ENCODE measurements at places on chromosomes 6 and 20.

GRCh38 chr6:13733178-13733887, 21.7 kb upstream of the RANBP9 start:
- DNase-seq = peak; percentile 95

GRCh38 chr20:36493801-36494114, 47.6 kb upstream of the MYL9 start:
- DNase-seq = no peak

- DNase-seq = no peak
Measured at GRCh38 chr6:52574709-52575501, 2.0 kb downstream of the TRAM2 start.

GRCh38 chr20:57570920-57571319, 10.0 kb downstream of the PCK1 start:
- no peak for DNase-seq

DNA sequence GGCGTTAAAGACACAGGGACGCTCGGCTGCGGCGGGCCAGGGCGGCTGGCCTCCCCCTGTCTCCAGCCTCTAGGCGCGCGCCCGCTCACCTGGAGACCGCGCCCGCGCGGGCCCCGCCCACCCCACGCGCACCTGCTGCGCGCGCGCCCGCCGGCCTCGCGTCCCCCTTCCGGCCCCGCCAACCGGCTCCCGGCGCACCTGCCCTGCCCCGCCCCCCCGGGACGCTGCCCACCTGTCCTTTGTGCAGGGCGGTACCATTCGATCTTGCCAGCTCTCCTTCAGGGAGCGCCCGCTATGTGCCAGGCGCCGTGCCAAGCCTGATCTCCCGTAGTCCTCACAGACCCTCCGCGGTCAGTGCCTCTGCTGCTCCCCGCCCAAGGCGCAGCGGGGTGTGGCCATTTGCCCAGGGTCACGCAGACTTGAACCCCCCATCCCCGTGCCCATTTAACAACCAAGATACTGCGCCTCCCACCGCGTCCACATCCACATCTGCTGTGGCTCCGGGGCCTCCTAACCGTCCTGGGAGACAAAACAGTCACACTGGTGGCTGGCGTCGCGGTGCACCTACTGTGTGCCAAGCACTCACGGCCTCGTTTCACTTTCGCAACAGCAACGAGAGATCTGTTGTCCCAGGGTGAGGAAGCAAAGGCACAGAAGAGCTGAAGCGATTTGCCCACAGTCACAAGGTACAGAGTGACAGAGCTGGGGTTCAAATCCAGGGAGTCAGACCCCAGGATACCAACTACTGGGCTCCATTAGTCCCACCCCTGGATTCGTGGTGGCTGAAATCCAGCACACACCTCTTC, 48.1 kb downstream of the NOL4L start:
- no peak for DNase-seq

- no peak for DNase-seq
Measured at GRCh38 chr6:7526755-7527154, 14.7 kb upstream of the DSP start.

GRCh38 chr6:296151-297122, 4.2 kb downstream of the DUSP22 start:
- DNase-seq = peak; percentile 15

GRCh38 chr6:157272866-157273755, 50.2 kb downstream of the TMEM242 start:
- no peak for DNase-seq

DNA sequence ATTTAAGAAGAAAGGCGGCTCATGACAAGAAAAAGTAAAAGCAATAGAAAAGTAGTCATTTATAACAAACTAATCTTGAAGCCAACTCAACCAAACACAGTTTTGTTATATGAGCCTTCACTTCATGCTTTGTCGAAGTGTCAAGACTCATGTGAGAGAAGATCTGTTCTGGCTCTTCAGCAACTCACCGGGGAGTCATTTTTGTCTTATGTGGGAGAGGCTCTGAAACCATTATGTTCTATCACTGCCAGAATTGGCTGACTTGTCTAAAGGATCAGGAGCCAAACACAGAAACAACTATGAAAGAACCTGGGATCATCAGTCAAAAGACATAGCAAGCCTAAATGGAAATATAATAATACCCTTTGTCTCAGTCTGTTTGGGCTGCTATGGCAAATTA, 105.2 kb downstream of the CDK19 start:
- DNase-seq = no peak

DNA sequence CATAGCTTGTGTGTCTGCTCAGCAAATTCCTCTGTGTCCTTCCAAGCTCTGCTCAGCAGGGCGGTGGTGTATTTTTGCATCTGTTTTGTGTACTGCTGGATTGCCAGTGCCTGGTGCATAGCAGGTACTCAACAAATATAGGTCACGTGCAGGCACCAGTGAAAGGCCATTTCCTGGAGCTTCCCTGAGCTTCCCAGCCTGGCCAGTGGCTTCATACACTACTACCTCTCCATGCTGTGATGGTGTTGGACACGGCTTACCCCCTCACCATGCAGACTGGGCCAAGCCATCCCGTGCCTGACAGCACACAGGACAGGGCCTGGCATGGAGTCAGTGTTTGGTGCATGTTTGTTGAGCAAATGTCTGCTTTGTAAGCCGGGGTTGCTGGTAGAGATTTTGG, 7.7 kb upstream of the PHACTR3 start:
- no peak for DNase-seq

DNA sequence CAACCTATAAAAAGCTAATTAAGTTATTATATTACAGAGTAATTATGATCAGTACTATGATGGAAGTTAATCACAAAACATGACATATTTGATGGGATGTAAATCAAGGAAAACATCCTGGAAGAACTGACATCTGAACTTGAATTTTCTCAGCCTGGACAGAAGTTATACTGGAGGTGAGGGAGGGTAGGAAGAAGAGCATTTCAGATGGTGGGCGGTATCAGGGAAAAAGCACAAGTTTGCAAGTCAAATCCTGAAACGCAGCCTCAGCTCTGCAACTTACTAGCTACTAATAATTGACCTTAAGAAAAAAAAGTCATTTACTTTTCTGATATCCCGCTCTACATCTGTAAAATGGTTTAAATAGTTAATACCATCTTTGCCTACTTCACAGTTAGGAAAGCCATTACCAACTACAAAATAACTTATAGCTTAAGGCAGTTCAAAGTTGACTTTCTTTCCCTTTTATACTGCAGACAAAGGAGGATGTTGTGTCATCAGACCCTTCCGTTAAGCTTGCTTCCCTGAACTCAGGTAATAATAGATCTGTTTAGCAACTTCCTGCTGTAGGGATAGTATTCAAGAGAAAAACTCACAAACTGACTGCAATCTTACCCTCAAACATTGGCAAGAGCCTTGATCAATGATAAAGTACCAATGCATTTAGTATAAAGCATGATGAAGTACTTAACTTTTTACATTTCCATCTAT, 21.0 kb downstream of the NOL7 start:
- DNase-seq = no peak

DNA sequence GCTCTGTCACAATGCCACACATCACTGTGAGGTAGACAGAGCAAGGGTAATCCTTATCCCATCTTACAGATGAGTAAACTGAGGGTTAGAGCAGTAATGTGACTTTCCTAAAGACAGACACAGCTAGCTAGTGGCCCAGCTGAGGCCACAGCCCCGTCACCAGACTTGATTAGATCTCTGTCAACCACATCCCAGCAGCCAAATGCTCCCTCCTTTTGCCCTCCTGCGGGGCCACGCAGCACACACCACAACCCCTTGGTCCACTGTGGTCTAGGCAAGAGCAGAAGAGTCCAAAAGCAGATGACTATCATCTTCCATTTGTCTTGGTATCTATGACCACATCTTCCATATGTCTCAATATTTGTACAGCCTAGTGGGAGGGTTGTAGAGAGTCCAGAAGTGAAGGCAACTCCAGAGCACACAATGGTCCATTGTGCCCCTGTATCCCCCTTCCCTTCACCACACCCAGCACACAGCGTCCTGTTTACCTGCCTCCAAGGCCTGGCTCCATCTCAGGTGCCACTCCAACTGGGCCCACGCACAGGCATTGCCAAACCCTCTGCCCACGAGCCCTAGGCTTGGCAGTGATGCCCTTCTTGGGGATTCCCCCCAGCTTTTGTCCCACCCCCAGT, 47.1 kb upstream of the FOXP4 start:
- no peak for DNase-seq

DNA sequence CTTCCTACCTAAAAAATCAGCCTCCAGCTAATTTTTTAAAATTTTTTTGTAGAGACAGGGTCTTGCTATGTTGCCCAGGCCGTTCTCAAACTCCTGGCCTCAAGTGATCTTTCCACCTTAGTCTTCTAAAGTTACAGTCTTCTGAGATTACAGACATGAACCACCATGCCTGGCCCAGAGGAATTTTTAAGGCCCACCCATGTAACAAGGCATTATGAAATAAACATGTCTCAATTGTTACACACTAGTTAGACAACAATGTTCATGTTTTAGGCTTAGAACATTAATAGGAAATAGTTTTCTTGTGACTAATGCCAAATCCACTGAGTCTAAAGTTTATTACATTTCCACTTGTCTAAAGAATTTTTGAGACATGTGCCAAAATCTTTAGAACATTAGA, 221.2 kb downstream of the LAMA2 start:
- DNase-seq = peak; percentile 87

GRCh38 chr20:430091-430999, 22.2 kb downstream of the RBCK1 start:
- peak; percentile 61 for DNase-seq

- DNase-seq = no peak
Measured at GRCh38 chr6:168616816-168617765, 176.1 kb downstream of the SMOC2 start.

DNA sequence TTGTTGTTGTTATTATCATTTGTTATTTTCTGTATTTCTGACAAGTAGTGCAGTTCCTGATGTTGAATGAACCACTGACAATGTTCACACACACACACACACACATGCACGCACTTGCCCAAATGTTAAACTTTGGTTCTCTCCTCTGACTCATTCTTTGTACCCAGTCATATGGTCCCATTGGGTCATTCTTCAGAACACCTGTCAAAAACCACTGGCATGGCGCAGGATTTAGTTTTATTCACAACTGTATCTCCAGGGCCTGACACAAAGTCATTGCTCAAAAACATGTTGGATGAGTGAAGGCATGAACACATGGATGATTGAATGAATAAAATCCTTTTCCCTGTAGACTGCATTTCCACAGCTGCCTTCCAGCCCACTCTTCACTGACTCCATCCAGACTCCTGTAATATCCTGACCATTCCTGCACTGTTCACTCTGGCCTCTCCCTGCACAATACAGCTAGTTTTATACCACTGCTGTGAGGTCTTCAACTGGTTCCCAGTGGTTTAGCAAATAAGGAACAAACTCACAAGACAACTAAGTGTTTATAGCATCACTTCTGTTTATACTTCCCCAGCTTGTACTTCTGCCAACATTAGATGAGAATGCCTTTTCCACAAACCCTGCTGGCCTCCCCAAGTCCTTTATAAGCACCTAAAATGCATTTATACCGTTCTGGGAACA, 6.9 kb upstream of the CST11 start:
- DNase-seq = no peak

DNA sequence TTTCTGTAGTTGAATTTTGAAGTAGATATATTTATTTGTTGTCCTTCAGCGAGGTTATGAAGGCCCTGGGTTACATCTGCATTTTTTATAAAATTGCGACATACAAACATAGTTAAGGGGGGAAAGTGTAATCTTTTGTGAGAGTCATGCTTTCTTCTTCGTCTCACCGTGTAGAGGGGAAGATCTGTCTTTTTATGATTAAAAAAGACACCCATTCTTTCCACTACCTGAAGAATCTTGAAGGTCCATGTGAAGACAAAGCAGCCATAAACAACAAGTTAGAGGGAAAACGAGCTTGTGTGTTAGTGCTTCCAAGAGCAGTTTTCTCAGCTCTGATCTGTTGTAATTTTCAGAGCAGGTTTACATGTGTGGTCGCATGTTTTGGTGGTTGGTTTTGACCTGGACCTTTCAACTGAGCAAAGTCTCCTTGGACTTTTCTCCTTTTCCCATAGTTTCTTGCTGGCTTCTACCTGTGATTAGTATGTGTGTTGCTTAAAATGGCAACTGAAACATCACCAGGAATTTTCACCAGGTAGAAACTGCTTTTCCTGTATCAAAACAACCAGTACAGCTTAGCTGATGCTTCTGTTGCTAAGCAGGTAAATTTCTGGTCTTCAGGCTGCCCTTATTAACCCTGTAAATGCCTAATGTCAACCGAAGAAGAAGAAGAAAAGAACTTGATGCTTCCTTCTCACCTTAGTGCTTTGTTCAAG, 37.3 kb downstream of the RREB1 start:
- DNase-seq = no peak

GRCh38 chr6:85449388-85449817, 480 bp upstream of the NT5E start:
- DNase-seq = peak; percentile 13
